ENCODE measurements at places on chromosomes 12 and 14.

- DNase-seq, result no peak
Measured at GRCh38 chr14:70724110-70724509, 82.4 kb downstream of the TTC9 start.

DNA sequence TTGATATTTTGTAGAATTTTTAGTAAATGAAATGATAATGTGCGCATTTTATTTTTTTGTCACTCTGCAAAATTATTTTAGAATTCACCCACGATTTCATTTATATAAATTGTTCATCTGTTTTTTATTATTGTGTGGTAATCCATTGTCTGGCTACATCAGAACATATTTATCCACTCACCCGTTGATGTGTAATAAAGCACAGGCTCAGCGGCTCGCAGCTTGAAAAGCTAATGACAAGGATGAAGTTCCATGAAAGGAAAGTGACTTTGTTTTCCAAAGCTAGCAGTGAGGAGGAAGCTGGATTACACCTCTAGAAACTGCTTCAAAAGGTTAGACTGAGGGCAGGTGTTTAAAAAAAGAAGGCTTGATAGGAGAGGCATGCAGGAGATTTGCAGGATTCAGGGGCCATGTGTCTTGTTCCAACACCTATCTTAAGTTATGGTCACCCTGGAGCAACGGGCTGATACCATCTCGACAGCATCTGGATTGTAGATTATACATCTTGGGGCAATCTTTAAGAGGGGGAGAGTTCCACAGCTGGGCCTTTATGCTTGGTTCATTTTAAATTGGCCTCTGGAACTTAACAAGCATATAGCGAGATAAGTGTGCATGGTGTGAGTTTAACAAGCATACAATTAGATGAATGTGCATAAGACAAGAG, 194.1 kb downstream of the TMTC3 start:
- no peak for DNase-seq

GRCh38 chr14:61430066-61430757, 108.8 kb downstream of the PRKCH start:
- DNase-seq, result no peak

GRCh38 chr12:132021965-132022364, 72.2 kb downstream of the EP400 start:
- DNase-seq, result no peak

- no peak for DNase-seq
Measured at GRCh38 chr12:75995691-75996090, 35.9 kb downstream of the PHLDA1 start.

DNA sequence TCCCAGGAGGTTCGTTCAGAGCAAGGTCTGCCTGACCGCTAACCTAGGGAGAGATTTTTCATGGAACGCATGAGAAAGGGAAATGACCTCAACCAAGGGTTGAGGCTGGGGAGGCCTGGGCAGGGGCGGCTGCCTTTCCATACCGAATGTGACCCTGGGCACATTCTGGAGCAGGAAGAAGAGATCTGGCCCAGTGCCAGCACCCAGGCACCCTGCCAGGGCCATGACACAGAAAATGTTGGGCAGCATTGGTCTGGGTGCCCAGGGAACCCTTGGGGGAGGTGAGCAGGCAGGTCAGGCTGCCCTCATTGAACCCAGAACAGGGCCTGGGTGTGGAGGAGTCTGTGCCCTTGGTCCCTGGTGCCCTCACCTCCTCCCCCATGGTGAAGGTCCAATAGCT, 106.8 kb downstream of the CALM1 start:
- DNase-seq, result no peak

GRCh38 chr12:27564612-27565213, 40.7 kb downstream of the PPFIBP1 start:
- DNase-seq, result no peak

- no peak for DNase-seq
Measured at GRCh38 chr14:99803803-99804202, 10.6 kb downstream of the EML1 start.

DNA sequence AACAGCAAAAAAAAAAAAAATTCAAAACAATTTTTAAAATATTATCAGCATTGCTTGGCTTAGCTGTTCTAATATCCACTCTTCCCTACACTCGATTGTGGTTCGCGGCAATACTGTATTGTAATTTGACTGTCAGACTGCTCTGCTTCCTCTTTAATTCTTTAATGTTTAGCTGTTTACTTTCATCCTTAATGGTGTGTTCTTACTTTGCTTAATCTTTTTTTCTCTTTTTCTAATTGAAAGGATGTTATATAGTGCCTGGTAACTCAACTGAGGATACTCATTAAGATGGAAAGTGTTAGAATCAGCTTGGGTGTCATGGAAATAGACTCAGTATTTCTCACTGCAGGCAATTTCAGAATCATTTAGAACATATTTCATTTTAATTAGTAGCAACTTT, 2.0 kb downstream of the ANO4 start:
- DNase-seq, result no peak

GRCh38 chr12:64560396-64561301, 49.6 kb upstream of the RASSF3 start:
- DNase-seq, result no peak

Measured in activated naive CD4-positive, alpha-beta T cell (primary cell).